ENCODE measurements at places on chromosomes 7 and 10.

- no peak for DNase-seq
Measured at GRCh38 chr7:93817004-93817403, 73.5 kb downstream of the TFPI2 start.

DNA sequence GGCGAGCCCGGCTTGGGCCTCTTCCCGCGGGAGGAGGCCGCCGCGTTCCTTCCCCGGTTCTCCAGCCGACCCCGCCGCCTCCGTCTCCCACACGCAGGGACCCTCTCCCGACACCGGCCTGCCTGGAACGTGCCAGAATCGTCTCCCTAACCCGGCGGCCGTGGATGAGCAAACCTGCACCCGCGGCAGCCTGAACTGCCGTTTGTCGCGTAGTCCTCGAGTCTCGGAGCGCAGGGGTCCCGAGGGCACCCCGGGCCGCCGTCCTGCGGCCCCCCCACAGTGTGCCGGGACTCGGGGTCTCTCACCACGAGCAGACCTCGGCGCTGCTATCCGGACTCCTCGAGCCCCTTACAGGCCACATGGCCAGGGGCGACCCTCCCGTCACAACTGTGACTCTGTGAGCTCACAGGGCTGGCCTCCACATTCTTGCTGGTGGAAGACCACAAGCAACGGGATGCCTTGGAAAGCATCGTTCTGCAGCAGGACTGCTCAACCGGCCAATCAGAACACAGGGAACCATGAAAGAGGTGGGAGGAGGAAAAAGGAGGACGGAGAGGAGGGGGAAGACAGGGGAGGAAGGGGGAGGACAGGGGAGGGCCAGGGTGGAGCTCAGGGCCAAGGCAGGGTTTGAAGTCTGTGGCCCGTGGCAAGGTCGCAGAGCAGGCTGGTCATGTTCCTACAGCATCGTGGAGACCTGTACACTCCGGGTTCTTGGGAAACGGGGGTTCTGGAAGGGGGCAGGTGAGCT is 276.9 kb downstream of the DNAJB6 start:
- no peak for DNase-seq

DNA sequence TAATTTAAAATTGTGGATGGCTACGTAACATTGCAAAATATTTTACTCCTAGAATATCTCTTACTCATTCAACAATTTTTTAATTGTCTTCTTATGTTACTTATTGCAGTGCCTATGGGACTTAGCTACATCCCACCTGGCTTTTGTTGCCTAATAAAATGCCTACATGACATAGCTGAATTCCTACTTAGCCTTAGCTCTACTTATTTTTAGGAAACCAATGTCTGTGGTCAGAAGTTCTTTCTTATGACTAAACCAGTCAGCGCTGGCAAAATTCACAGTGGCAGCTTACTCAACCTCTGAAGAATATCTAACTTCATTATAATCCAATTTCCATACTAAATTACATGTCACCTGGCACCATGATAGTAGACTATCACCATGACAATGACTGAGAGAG is 1612.4 kb upstream of the LRRTM3 start:
- DNase-seq = no peak

GRCh38 chr10:131569851-131570715 is 258.6 kb upstream of the TCERG1L start:
- DNase-seq = no peak

- no peak for DNase-seq
Measured at GRCh38 chr7:158803367-158803969, 25.8 kb downstream of the ESYT2 start.

DNA sequence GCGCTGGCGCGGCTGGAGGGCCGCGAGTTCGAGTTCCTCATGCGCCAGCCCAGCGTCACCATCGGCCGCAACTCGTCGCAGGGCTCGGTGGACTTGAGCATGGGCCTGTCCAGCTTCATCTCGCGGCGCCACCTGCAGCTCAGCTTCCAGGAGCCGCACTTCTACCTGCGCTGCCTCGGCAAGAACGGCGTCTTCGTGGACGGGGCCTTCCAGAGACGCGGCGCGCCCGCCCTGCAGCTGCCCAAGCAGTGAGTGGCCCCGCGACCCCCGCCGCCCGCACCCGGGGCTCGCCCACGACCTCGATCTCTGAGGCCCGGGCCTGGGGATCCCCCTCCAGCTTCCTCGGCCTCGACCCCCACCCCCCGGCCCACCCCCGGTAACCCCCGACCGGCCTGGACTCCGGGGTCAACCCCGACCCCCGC is 537 bp downstream of the FOXK1 start:
- peak; percentile 10 for DNase-seq

GRCh38 chr7:75984130-75985008 is 10.0 kb downstream of the TMEM120A start:
- no peak for DNase-seq

GRCh38 chr10:86191686-86192085 is 174.9 kb downstream of the GRID1 start:
- no peak for DNase-seq

DNA sequence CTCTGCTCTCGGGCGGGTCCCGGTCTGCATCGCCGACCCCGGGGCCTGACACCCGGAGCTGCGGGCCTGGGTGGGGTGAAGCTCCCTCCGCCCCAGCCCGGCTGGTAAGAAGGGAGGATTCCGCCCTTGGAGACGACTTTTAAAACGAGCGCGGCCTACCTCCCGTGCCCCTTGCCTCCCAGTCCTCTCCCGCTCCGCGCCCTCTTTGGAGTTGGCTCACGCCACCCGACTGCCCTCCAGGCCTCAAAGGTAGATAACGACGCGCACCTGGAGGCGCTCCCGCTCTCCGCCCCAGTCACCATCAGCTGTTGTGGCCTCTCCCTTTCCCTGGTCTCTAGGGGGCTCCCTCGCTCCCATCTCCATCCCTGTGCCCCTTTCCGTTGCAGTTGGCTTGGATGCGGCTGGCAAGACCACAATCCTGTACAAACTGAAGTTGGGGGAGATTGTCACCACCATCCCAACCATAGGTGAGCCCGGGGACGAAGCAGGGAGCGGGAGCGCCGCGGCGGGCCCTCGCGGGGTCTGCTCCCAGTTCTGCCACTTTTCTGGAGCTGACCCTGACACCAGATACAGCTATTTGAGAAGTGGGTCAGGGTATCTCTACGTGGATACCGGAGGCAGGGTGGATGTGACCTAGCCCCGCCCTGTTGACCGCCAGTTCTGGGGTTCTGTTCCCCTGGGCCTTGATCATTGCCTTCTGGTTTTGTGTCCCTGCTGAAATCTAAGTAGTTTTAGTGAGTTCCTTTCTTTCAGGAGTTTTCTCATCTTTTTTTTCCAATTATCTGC is 679 bp downstream of the ARF5 start:
- DNase-seq = no peak

DNA sequence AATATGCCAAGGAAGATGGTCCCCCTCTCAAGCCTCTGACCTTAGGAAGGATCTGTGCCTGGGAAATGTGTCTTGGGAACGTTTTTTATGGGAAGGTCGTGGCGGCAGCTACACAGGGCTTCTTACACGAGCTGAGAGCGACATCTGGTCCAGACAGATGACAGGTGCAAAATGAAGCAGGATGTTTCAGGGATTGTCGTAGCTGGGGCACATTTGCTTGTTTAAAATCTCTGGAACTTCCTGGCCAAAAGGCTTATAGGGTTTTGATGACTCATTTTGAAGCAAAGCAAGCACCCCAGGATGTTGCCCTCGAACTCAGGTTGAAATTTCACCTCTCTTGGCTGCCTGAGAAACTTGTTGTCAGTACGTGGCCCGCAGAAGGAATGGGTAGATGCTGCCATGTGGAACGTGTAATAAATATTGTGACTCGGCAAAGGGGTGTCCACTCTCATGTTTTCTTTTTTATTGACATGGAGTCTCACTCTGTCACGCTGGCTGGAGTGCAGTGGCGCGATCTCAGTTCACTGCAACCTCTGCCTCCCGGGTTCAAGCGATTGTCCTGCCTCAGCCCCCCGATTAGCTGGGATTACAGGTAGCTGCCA is 117.5 kb downstream of the CAMK1D start:
- DNase-seq = no peak

GRCh38 chr10:86693721-86694369 is 25.5 kb downstream of the LDB3 start:
- DNase-seq = peak; percentile 4

DNA sequence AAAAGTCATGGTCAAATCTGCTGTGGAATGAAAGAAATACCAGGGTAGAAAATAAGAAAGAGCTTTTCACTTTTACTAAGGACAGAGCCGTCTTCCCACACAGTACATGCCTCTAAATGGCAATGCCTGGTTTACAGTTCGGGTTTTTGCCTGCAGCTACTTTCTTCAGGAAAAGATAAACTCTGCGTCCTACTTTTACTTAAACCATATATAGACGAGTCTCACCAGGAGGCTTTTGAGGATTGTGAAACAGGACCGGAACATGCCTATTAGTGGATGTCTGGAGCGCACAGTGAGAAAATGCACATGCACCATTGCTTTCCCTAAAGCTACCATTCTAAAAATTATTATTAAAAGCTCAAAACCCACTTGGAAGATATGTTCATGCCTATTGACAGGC is 70.5 kb downstream of the KLF6 start:
- DNase-seq = no peak

GRCh38 chr10:113616244-113617074 is 47.4 kb downstream of the NRAP start:
- no peak for DNase-seq

GRCh38 chr7:23184709-23185359 is 3.0 kb downstream of the NUP42 start:
- no peak for DNase-seq

- no peak for DNase-seq
Measured at GRCh38 chr10:51602326-51602725, 97.1 kb downstream of the CSTF2T start.

GRCh38 chr7:139734395-139734794 is 43.4 kb downstream of the HIPK2 start:
- DNase-seq = no peak

- DNase-seq = no peak
Measured at GRCh38 chr7:103711413-103711812, 265.4 kb upstream of the SLC26A5 start.

GRCh38 chr10:35004651-35005050 is 85.5 kb downstream of the CUL2 start:
- no peak for DNase-seq

DNA sequence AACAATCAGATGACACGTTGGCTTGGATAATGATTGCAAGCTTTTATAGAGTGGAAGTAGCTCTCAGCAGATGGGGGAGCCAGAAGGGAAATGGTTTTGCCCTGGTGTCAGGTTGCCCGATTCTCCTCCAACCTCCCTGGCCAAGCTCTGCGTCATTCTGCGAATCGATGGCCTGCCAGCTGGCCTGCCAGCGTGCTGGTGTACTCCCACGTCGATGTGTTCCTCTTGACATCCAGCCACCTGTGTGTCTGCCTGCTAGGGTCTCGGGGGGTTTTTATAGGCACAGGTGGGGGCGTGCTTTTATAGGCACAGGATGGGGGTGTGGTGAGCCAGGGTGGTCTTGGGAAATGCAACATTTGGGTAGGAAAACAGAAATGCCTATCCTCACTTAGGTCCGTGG is 4.6 kb downstream of the NET1 start:
- DNase-seq = no peak

DNA sequence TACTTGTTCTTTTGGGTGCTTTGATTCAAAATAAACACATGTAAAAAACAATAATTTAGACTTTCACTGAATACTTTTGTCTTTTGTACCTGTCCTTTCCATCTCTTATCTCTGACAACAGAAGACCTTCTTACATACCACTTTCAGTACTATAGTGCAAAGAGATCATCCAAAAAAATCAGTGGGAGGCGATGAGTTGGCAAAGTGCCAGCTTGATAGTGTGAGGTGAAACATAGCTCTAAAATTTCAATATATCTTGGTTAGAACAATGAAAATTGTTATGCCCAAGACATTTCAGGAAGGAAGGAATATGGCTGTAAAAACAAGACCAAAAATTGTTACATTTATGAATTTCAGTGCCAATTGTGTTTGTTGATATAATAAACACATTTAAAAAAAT is 390.2 kb upstream of the COBL start:
- no peak for DNase-seq

GRCh38 chr10:65675236-65675635 is 1250.6 kb upstream of the LRRTM3 start:
- DNase-seq = no peak

GRCh38 chr10:11921800-11922392 is 98.7 kb downstream of the PROSER2 start:
- DNase-seq = no peak

DNA sequence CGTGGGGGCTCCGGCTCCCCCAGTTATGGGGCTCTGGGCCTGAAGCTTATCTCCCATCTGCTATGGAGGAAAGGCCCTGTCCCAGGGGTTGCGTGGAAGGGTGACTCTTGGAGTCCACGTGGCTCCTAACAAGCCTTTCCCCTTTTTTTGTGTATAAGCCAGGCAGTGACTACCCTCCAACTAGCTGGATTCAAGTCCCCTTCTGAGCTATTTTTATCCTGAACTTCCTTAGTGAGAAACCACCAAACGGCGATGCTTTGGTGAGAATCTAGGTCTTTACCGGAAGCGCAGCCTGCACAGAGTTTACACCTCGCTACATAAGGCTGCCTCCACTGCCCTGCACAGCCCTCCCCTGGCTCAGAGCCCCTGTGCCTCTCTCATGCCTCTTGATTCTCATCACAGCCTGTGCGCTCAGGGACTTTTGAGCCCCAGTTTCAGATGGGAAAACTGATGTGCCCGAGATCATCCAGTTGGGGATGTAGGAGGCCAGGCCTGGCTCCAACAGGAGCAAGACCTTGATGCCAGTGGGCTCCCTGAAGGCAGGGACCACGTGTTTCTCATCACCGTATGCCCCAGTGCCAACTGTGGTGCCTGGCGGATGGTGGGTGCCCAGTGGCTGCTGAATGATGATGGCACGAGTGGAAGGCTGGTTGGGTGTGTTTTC is 102.3 kb upstream of the PPIF start:
- no peak for DNase-seq

DNA sequence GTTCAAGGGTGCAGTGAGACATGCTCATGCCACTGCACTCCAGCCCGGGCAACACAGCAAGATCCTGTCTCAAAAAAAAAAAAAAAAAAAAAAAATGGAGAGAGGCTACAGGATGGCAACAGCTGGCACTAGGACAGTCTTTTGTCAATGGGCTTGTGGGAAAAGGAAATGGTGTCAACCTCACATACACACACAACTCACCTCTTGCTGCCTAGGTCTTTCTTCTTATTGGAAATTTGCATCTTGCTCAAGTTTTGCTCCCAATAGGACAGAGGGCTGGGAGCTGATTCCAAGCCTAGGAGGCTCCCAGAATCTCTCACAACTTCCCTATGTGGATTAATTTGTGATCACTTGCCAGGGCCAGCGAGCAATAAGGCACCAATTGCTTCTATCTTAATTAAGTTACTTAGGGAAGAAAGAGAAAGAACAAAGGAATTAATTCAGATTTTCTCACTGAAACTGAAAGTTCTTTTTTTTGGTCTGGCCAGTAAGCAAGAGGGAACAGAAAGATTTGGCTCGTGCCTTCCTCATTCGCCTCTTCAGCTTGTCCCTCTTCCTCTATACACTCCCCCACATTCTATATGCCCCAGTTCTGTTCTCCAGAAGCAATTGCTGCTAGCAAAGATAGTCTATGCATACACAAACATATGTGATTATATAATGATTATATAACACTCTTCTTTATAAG is 33.8 kb downstream of the MAP3K8 start:
- no peak for DNase-seq

- no peak for DNase-seq
Measured at GRCh38 chr7:29217113-29217512, 22.5 kb downstream of the CHN2 start.

Measured in activated T-cell treated with anti-CD3 and anti-CD28 coated beads for 24 hours (primary cell).